Activated CD4-positive, CD25-positive, alpha-beta regulatory T cell treated with anti-CD3 and anti-CD28 coated beads, Interleukin-2, amount 50 U/mL, for 16 hours (primary cell): ENCODE measurements at places on chromosomes 6 and 20.

GRCh38 chr6:25851961-25852360, 20.1 kb upstream of the SLC17A1 start:
- DNase-seq, result no peak

DNA sequence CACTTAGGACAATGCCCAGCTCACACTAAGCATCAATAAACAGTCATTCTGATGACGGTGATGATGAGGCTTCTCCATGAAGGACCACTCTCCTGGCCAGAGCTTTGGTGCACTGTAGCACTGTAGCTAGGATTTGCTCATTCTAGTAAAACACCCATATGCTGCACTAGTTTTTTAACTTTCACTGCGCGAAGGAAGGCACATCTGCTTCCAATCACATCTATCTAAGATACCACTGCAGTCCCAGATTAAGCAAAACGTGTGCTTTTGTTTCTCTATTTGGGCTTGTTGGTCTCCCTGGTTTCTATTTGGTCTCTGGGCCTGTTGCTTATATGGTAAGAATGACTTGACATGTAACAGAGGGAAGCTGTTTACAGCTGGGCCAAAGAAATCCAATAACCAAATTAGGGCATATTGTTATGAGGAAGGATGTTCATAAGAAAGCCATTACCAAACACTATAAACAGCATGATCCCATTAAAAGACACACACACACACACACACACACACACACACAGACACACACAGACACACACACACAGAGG, 62.4 kb downstream of the FAM229B start:
- DNase-seq, result no peak

- no peak for DNase-seq
Measured at GRCh38 chr6:170087941-170088581, 202.8 kb downstream of the DLL1 start.

DNA sequence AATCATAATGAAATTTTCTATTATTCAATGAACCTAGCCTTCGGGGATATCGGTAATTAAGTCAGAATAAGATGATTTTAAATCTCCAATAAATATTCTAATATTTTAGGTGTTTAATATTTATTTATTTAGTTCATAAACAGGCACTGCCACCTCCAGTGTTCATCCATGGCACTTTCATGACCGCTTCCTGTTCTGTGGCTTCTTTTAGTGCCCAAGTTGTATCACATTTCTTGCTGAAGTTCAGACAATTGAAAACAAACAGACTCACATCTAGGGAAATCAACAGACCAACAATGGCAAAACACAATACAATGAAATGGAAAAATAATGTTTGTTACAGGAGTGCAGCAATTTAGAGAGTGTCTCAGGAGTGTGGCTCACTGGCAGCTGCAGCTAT, 26.0 kb downstream of the HDDC2 start:
- no peak for DNase-seq

DNA sequence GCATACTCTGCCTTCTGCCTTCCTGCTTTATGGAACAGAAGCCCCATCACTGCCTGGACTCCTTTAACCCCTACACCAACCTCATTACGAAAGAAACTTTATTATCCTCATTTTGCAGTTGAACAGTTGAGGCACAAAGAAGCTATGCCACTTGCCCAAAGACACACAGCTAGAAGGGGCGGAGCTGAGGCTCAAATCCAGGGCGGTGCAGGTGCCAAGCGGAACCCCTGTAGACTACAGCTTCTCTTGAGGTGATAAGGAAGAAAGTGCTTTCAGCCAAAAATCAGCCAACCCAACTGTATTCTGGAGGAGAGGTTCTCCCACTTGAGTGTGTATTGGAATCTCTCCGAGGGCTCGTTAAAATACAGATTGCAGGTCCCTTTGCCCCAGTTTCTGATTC, 90.5 kb downstream of the PRND start:
- DNase-seq, result no peak

DNA sequence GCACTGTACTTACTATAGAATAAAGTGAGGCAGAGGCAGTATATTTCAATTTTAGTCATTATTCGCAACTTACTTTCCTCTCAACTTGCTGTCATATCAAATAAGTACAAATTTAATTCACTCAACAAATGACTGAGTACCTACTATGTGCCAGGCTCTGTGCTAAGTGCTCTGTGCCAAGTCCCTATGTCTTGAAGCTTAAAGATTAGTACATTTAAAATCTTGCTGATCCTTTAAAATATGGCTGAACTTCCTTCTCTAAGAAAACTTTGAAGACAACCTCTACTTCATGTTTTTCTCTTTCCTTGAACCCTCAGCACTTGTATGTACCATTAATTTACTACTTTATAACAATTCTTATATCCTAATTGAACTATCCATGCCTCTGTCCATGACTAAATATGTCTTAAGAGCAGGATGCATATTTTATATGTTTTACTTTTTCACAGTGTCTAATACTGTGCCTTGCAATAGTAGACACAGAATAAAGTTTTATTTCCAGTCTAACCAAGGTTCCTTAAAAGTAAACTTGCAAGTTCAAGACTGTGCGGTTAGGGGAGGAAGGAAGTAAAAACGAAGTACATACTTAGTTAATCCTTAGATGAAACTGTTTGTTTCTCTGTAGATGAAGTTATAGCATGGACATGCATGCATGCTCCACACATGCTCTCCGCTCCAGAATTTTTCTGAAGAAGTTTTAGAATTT, 10.0 kb upstream of the LATS1 start:
- no peak for DNase-seq

DNA sequence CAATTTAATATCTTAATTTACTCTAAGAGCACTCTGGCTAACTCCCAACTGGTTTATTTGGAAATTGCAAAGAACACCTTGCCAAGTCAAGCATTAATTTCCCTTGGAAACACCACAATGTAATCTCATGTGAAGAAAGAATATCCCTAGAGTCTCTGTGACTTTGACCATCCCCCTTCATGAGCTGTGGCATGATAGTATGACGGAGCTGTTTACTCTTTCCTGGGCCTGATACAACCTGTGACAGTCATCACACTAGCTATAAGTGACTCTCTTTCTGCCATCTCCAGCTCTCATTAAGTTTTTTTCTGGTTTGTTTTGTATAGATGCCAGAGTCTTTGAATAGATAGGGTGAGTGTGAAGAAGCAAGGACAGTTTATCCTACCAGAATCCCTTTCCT, 470.3 kb upstream of the JARID2 start:
- DNase-seq, result no peak
